ENCODE measurements at places on chromosomes 2 and 18.

DNA sequence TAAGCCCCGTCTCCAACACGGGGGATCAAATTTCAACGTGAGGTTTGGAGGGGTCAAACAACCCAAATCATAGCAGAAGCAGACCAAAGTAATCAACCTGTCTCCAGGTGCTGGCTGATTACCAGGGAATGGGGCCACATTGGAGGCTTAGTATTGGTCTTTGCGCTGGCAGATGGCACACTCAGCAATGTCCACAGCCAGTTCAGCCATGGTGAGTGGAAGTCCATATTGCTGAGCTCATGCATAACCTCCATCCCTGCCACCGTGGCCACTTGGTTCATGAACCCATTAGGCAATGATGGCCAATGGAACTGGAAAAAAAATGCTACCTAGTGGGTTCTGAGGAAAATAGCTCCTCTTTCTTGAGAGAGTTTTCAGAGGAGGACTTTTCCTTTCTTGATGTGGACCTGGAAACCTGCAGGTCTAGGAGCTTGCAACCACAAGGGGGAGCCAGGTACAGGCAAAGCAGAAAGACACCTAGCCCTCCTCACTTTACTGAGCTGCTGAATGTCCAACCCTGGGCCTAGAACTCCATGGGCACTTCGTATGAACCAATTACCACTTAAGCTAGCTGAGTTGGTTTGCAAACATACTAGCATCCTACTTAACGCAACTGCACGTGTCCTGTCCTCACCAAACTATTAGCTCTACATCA, 128.0 kb upstream of the GYPC start:
- peak; percentile 58 for DNase-seq

GRCh38 chr2:46034535-46034934, 262.7 kb upstream of the EPAS1 start:
- no peak for DNase-seq

GRCh38 chr2:120110062-120110362, 97.1 kb downstream of the EPB41L5 start:
- no peak for DNase-seq

- DNase-seq = no peak
These were observed 96.8 kb downstream of the ZNF407 start for GRCh38 chr18:74694436-74694835.

- DNase-seq = no peak
These were observed 90.3 kb upstream of the ST3GAL5 start for GRCh38 chr2:85978883-85979780.

DNA sequence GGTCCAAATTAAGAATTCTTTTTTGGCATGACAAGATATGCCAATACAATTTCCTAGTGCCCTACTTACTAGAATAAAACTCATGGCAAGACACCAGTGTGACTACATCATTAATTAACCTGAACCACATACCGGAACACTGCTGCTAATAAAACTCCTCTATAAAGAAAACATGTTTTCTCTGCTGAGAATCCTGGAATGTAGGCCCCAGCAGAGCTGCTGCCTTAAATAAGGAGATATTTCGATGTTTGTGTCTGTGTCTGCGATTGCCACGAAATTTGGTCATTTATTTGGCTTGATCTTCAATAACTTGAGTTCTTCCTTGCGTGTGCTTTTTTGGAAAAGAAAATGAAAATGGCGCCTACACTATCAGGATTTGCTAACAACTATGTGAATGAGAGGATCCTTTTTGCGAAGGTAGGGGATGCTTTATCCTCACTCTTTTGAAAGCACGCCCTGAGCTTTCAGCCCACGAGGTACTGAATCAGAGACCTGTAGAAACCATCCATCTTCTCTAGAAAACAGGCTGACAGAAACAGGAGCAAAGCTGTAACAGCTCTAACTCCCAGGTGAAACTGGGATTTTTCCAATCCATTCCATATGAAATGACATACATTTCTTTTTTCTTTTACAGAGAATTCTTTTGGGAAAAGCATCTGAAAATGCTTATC, 27.0 kb downstream of the KLF7 start:
- DNase-seq = no peak

- DNase-seq = no peak
These were observed 13.4 kb upstream of the RBMS1 start for GRCh38 chr2:160507046-160507407.

GRCh38 chr18:74905247-74905646, 303.7 kb downstream of the PTGR3 start:
- no peak for DNase-seq

- DNase-seq = no peak
These were observed at the start of gene GKN1 for GRCh38 chr2:68974251-68974650. TSS of gene GKN1 (plus strand) at chr2:68974636. CDS start at chr2:68974678, 42 bp downstream.

DNA sequence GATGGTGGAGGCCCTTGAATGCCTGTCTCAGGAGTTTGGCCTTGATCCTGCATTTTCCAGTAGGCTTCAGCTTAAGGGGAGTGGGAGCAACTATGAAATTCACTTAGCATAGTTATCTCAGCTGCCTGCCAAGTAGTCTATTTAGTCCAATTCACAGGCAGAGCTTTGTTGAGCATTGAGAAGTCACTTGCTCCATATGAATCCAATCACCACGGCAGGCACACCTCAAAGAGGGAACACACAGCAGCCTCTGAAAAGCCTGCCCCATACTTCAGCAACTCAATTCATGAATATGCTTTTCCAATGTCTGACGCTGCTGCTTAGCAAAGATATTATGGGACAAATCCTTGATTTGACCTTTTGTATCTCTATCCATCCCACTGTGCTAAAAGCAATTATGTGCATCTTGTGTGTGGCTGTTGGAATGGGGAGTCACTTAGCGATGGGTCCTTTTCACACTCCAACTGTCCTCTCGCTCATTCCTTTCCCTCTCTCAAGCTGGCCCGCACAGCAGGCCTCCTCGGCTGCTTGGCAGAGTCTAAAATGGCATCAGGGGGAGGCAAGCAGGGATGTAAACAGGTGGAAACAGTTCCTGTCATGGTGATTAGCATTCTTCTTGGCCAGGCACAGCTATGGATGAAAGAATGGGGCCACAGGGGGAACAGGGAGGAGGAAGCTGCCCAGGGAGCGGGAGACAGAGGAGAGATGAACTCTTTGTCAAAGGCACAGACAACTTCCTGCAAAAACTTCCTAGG, 56.0 kb upstream of the LRPPRC start:
- DNase-seq = no peak

GRCh38 chr18:26301681-26302080, 75.4 kb downstream of the TAF4B start:
- DNase-seq = no peak

DNA sequence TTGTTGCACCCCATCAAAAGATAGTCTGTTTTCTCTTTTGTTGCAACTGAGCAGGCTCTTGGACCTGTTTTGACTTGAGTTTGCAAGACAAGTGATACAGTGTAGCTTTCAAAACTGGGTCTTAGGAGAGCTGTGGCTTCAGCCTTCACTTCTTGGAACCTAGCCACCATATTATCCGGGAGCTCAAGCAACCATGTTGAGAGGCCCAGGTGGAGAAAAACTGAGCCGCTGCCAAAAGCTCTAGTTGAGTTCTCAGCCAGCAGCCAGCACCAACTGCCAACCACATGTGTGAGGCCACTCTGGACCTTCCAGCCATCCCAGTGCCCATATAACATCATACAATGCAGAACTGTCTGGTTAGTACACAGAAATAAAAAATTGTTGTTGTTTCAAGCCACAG, 5.4 kb downstream of the CACNB4 start:
- no peak for DNase-seq

DNA sequence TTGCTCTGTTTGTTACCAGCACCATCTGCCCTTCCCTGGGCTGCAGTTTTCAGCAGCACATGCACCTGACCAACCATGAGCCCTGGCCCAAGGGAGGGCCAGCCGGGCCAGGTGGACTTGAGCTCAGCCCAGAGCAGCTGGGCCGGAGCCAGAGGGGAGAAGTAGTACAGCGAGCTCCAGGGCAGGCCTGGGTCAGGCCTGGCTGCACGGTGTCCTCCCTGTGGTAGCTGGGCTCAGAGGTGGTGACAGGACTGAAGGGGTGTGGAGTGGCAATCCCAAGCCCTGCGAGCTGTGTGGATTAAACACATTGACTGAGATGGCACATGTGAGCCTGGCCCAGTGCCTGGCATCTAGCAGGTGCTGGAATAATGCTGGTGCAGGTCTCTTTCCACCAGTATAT, 222.2 kb downstream of the GLI2 start:
- DNase-seq = no peak
